GM12892 (cell line): ENCODE measurements at places on chromosomes 3 and 15.

DNA sequence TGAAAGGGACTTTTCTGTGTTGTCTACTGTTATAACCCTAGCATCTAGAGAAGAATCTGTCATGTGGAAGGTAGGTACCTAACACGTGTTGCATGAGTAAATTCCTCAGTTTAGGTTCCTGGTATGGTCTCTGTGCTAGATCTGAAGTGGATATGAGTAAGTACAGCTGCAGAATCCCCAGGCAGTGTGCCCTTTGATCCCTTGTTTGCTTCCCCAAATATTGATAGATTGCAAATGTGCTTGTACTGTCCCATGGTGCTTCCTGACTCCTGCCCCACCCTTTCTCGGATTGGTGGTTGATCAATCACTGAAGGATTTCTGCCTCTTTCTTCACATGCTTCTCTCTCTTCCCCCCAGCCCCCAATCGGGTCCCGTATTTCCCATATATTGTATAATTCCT is 450.4 kb downstream of the UNC13C start:
- DNase-seq: no peak

- DNase-seq: no peak
Observed at GRCh38 chr3:15754047-15754446, 43.7 kb downstream of the ANKRD28 start.

GRCh38 chr3:129663045-129663446 is 56.6 kb upstream of the PLXND1 start:
- DNase-seq: no peak

GRCh38 chr3:21752749-21753347 is 1.8 kb upstream of the ZNF385D start:
- DNase-seq: no peak

DNA sequence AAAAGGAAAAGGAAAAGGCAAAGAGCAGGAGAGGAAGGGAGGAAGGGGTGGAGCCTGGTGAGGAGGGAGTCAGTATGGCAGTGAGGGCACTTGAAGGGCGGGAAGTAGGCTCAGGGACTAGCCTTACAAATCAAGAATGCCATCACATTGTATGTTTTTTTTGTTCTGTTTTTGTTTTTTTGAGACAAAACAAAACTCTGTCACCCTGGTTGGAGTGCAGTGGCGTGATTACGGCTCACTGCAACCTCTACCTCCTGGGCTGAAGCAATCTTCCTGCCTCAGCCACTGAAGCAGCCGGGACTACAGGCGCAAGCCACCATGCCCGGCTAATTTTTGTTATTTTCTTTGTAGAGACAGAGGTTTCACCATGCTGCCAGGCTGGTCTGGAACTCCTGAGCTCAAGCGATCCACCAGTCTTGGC is 10.5 kb upstream of the PIK3CB start:
- DNase-seq: no peak

DNA sequence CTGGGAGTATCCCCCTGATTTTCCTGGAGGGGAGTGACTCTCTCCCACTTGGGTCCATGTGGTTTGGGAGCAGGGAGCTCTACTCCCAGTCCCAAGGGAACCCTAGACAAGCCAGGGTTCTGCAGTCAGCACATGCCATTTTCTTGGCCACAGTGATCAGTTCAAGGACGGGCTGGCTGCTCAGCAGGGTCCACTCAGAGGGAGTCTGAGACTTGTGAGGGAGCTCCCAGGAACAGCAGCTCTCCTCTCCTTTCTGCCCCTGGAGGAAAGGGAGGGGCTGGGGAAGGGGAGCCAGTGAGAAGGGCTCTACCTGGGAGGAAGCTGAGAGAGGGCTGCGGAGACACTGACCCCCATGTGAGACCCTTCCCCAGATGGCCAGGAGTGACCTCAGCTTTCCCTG is 29.1 kb upstream of the LMCD1 start:
- DNase-seq: no peak

DNA sequence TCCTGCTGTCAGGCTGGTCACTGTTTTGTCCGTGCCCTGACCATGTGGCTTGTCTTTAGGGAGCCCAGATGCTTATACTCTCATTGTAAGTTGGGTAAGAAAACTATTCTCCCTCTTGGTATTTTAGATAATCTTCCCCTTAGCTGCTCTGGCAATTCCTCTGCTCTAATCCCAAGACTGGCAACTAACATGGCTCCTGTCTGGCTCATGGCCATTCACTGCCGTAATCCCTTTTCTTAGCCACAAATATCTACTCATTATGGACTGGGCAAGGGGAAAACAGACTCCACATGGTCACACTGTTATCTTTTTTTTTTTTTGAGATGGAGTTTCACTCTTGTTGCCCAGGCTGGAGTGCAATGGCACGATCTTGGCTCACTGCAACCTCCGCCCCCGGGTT is 38.8 kb downstream of the TYRO3 start:
- DNase-seq: no peak

- no peak for DNase-seq
Observed at GRCh38 chr3:129648391-129648790, 41.9 kb upstream of the PLXND1 start.

- no peak for DNase-seq
Observed at GRCh38 chr3:10411598-10412332, 90.9 kb upstream of the SEC13 start.

- no peak for DNase-seq
Observed at GRCh38 chr15:78363381-78363734, 23.2 kb downstream of the CRABP1 start.

DNA sequence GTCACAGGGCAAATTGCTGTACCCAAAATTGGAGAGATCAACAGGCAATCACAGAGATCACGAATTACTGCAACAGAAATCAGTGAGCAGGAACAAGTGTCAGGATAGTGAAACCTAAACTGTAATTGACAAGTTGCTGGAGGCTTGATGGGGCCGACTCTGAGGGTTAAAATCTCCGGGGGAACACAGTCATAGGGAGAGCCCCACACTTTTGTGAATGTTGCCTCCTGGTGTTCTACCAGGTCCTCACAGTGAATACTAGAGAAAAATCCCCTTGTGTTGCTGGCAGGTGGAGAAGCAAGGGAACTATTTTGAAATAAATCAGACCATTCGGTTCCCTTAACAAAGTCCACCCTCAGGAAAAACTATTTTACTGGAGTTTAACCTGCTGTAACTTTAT is 697.5 kb upstream of the CBLB start:
- DNase-seq: no peak

DNA sequence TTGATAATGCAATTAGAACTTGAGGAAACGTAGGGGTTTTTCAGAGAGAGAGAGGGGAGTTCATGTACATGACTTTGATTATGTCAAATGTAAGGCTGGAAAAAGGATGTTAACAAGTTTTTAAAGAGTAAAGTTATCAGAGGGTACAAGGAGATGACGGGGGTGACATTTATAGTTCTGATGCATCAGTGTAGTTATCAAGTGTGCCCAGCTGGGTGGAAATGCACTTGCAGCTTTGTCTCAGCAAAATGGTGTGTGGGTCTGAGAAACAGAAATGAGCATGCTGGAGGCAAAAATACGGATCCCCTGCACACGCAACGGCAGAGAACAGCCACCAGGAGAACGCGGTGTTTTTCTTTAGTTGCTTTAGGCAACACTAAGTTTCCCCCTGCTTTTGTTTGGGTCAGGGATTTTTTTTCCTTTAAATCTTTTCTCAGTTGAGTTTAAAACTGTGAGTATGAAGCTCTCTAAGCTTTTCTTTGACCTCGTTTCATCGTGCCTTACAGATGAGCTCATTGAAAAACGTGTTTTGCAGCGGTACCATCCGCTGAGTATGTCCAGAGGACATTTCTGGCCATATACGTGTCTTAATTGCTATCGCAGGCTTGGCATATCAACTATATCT is 205.4 kb downstream of the PDZRN3 start:
- DNase-seq: no peak

- no peak for DNase-seq
Observed at GRCh38 chr3:155382396-155383042, 89.0 kb upstream of the STRIT1 start.

GRCh38 chr3:148600440-148600839 is 97.3 kb upstream of the AGTR1 start:
- no peak for DNase-seq

GRCh38 chr3:179455954-179456353 is 4.7 kb upstream of the GNB4 start:
- no peak for DNase-seq

- no peak for DNase-seq
Observed at GRCh38 chr15:90654233-90655136, 62.7 kb upstream of the BLM start.

DNA sequence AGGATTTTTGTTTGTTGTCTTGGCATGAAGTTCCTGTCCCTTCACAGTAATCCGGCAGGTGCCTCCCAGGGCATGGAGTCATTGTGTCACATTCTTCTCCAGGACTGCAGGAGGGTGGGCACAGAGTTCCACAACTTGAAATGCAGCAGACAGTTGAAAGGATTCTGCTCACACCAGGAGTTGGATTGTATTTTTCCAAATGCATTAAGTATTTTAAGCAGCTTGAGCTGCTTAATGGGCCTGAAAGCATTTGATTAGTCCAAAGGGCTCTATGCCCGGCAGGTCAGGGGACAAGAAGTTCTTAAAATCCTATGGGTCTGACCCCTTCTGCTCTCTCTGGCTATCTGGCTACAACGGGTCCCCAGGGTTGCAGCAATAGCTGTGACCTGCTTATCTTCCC is 92.9 kb downstream of the APBA2 start:
- no peak for DNase-seq

GRCh38 chr15:98543237-98543636 is 105.1 kb upstream of the IGF1R start:
- DNase-seq: no peak

DNA sequence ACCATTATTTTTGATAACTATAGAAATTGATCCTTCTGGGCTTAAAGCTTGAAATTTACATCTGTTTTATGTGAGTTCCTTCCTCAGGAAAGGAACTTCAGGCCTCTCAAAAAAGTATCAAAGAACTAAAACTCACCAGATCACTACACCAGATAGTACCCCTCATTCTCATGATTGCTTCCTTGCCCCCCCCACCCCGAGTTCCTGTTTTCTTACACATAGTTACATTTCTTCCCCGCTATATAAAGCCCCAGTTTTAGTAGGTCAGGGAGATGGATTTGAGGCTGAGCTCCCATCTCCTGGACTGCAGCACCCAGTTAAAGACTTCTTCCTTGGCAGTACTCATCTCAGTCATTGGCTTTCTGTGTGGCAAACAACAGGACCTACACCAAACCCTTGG is 80.3 kb upstream of the HRH1 start:
- no peak for DNase-seq

DNA sequence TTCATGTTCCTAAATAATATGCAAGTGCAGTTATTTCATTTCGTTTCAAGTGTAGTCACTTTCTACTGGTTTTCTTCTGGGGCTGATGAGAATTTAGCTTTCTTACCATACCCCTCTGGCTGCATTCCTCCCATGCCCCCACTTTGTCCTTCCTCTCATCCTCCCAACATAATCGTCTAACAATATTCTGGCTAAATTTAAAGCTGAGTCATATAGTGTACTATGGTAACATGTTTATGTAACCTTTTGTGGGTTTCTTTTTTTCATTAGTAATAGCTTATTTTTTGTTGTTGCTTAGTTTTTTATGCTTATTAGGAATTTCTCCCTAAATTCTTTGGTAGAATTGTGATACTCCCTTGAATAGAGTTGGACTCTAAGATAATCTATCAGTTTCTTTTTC is 30.5 kb downstream of the DUT start:
- no peak for DNase-seq

DNA sequence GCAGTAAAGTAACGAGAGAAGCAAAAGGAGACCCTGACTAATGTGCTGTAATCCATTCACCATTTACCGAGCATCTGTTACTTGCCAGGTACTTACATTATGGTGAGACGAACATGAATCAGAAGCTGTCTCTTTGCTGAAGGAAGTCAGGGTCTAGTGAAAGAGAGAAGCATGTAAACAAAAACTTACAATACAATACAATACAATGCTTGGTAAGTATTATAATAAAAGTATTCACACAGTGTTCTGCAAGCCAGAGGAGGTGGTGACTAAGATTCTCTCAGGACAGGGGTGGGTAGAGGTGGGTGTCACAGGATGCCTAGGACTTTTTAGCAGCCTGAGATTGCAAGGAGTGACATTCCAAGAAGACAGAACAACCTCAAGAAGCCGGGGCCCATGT is 50.2 kb upstream of the MGA start:
- no peak for DNase-seq

- no peak for DNase-seq
Observed at GRCh38 chr3:193023218-193023617, 105.6 kb upstream of the MB21D2 start.

DNA sequence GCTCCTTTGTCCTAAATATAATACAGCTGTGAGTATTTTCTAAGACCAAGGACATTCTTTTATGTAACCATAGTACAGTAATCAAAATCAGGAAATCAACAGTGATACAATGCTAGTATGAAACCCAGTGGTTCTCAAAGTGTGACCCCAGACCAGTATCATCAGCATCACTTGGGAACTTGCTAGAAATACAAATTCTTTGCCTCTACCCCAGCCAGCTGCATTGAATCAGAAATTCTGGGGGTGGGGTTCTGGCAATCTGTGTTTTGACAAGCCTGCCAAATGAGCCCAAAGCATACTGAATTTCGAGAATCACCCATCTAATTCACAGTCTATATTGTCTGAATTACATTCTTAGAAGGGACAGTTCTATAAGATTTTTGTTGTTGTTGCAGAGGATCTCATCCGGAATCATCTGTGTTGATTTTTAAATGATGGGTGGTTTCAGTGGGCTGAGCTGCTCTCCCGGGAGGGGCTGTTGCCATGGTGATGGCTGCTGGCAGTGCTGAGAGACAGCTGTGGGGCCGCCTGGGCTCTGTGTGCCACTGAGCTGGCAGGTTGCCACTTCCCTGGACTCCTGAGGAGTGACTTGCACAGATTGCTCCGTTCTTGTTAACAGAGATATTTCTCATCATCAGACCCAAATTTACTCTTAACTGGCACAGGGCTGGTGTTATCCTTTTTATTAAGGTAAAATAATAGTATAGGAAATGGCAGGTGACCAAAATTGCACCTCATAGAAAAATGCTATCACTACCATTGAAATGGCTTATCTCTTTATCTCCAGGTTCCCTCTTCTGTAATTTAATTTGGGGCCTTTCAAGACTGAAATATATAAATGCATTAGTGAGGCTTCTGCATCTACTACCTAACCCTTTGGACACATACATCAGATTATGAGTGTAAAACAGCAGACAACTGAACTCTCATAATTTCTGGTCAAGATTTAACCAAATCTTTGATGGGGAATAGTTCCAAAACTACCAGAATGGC is 56.5 kb downstream of the NEK11 start:
- DNase-seq: no peak
